ENCODE measurements at places on chromosomes 1 and 21. TPM values are rescaled to one million over a fixed set of nuclear protein-coding genes. Genes with fewer than 3 reads are reported as not detected.

DNA sequence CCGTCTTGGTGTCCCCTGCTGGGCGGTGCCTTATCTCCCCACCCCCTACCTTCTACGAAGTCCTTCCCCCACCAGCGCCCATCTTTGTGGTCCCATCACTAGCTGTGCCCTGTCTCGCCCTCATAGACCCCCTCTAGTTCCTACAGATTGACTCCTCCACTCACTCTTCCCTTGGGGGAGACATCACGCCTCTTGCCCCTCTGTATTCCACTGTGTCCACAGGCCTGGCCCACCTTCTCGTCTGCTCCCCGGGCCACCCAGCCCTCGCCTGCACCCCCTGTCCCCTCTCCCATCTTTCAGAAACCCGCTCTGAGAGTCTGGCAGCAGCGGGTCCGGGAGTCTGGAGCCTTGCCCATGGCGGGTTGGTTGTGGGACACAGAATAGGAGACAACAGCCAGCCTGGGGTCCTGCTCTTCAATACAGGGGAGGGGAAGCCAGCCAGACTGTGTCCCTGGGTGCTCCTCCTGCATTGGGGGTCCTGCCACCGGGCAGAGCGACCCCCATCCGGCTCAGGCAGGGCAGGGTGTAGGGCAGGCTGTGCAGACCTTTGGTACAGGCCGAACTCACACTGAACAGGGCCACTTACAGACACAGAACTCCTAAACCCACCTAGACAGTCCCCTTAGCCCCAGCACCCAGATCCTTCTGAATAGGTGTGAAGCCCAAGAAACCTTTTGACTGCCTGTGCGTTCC, 1.1 kb downstream of the RNF187 start:
- DNase-seq, result no peak

- DNase-seq, result no peak
These were observed 37.4 kb downstream of the UBE4B start for GRCh38 chr1:10070206-10070605.

GRCh38 chr1:94925004-94925403, 1.9 kb downstream of the CNN3 start:
- no peak for DNase-seq

The NBPF4 gene
- total RNA-seq, result 0.35 TPM

- no peak for DNase-seq
These were observed 738.1 kb upstream of the NCAM2 start for GRCh38 chr21:20260124-20260523.

The SYT14 gene
- total RNA-seq, result not detected

GRCh38 chr1:184299796-184300195, 87.0 kb upstream of the C1orf21 start:
- DNase-seq, result no peak

GRCh38 chr1:100075773-100076172, 57.0 kb downstream of the SASS6 start:
- DNase-seq, result no peak

DNA sequence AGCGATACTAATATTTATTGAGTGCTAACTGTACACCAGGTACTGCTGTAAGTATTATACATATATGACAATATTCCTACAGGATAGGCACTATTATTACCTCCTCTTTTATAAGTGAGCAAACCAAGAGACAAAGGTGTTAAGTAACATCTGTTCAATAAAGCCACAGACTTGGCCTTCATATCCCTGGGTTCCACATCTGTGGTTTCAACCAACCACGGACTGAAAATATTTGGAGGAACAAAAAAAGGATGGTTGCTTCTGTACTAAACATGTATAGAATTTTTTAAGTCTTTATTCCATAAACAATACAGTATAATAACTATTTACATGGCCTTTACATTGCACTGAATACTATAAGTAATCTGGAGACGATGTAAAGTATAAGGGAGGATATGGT, 95.1 kb downstream of the RERE start:
- DNase-seq, result no peak

GRCh38 chr1:34856697-34857096, 2.9 kb downstream of the SMIM12 start:
- DNase-seq, result no peak

DNA sequence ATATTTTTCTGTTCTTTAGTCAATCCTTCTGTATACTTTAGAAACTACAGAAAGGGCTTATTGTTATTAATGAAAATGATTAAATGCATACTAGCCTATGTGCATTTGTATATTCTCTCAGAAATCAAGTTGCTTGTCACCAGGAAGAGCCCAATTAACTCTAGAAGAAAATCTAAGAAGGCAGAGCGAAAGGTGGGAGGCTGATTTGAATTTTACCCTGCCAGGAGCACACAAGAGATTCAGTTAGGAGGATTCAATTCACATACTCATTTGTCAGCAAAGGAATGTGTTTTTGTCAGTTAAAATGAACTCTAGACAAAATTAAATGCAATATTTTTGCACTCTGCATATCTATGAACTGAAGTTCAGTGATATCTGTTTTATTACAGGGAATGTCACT, 411.8 kb downstream of the KCNT2 start:
- no peak for DNase-seq

The AMY1A gene
- not detected for total RNA-seq
